CD4-positive, alpha-beta T cell treated with Interleukin-2 at 100 ng/mL for 4 hours (primary cell): ENCODE measurements at places on chromosomes 3 and 15.

GRCh38 chr3:32366638-32367397, 24.8 kb upstream of the CMTM7 start:
- DNase-seq = no peak

DNA sequence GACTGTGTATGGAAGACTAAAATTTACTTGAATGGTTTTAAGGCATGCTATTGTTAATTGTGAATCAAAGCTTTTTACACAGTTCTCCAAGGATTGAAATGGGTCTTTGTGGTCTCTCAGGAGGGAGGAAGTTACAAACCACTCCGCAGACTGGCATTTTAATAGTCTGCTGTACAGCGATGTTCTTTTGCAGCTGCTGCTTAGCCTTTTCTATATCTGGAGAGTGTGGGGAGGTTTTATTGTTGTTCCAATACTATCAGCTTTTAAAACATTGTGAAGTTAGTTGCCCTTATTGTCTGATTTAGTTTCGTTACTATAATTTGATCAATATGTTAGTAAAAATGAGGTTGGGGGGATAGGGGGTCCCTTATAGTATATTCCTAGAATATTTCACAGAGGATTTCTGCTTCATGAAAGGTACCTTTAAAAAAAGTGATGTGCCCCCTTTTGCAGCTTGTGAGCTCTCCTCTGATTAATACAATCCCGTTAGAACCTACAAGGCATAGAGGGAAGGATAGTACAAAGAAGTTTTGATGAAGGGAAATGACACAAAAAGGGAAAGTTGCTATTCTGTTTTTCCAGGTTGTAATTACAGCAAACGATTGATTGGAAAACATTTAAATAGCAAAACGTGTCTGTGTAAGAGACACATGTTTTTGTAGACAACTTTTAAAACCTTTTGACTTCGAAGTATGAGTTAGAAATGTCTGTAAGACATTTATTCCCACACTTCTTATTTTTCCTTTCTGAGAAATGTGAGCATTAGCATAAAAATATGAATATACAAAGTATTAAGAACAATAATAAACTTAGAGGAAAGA, 158.3 kb upstream of the CGNL1 start:
- no peak for DNase-seq

DNA sequence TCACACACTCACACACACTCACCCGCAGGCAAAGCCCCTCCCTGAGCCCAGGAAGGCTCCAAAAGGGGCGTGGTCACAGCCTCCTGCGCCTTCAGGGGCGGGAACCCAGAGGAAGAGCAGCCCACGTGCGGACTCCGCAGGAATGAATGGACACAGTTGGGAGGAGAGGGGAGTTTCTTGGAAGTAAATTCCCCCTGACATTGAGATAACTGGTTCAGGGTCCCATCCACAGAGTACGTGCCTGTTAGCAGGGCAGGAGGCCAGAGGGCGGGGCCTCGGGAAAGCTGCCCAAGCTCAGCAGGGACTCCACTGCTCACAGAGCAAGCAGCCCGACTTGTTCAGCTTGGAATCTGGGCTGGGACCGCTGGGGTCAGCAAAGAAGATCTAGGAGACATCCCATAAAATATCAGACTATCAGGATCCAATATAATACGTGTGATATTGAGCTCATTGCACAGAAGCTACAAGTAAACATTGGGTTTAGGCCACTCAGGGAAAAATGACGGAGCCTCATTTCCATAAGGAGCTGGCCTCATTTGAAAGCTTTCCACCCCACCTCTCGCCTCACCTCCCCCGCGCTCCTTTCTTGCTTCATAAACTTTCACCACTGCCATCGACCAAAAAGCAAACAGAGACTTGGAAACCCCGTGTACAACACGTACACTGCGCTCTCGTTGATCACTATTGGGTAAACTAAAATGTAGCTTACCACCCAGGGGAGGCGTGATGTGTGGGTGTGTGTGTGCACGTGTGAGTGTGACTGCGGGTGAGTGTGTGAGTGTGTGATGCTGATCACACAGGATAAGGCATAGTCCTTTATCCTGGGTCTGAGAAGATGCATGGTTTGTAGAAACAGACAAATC, 36.0 kb downstream of the TM2D3 start:
- DNase-seq = no peak

DNA sequence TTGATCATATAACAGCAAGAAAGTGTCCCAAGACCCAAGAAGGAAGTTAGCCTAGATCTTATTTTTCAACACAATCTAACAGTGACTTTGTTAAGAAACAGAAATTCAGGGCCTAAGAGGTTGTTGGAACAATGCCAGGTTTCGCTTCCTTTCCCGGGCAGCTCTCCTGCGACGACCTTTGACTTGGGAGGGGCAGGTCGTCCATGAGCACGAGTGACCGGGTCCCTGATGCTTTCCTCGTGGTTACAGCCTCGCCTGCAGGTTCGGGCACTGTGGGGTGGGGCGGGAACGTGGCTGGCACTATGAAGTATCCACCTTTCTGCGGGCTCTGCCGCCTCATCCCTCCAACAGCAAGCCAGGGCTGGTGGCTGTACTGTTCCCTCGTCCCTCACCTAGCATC, 90.1 kb upstream of the RGMA start:
- no peak for DNase-seq

- no peak for DNase-seq
Measured at GRCh38 chr15:96264801-96265515, 65.5 kb upstream of the NR2F2 start.

- peak; percentile 24 for DNase-seq
Measured at GRCh38 chr15:69573815-69574475, 121.3 kb downstream of the RPLP1 start.

DNA sequence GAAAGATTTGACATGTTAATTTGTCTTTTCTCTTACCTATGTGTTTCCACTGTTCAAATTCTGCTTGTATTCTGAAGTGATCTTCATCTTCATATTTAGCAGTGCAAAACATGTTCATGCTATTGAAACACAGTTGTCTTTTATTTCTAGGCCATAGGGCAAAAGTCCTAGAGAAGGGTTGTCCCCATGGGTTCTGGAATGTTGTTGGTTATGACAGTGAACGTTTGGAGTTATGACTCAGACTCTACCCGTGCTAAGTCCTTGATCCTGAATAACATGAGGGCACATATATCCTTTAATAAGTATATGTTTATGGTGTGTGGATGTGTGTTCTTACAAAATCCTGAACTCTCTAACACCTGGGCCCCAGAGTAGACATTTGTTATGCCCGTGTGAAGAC, 23.0 kb upstream of the ARPP21 start:
- no peak for DNase-seq

DNA sequence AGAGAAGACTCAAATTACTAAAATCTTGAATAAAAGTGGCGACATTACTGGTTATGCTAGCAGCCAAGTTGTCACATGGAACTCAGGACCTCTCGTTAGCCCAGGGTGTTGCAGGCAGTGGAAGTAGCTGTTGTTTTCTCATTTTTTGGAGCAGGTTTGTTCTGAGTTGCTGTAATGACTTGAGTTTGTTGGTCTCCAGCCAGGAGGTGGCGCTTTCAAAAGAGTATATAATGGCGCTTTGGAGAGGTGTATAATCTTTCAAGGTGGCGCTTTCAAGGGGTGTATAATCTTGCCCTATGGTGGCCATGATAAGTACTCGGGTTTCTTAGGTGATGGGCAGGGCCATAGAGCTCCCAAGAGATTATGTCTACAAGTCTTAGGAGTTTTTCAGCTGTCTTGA, 632.7 kb downstream of the NTRK3 start:
- DNase-seq = no peak

DNA sequence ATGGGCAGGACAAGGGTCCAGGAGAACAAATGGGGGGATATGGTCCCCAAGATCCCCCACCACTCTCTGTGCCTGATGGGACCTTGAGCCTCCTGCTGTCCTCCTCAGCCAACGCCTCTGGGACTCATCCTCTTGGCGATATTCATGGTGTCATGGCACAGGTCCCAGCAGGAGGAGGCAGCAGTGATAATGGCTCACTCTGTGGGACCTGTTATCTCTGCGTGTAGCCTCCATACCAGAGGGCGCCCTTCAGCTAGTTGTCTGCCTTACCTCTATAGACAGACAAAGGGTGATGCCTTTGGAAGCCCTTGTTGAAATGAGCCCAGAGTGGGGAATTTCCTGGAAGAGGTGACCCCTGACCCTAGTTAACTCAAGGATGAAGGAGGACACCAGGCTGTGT, 7.4 kb downstream of the ZBTB47 start:
- no peak for DNase-seq

- no peak for DNase-seq
Measured at GRCh38 chr15:23514484-23514883, 51.0 kb upstream of the MKRN3 start.

DNA sequence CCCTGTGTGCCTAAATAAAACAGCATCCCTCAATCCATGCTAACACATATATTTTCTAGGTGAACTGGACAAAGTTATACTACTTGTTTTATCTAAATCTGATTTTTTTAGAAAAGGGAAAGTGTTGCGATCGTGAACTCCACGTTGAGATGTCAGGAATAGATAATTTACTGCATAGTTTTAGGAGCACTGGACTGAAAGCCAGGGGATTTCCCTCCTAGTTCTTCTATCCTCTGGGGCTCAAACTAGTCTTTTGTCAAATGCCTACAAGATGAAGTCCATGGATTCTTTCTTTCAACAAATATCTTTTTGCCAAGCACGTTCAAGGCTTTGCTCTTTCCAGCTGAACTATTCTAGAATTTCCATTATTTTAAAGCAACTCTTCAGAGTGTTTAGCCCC, 617 bp upstream of the HPS3 start:
- no peak for DNase-seq

DNA sequence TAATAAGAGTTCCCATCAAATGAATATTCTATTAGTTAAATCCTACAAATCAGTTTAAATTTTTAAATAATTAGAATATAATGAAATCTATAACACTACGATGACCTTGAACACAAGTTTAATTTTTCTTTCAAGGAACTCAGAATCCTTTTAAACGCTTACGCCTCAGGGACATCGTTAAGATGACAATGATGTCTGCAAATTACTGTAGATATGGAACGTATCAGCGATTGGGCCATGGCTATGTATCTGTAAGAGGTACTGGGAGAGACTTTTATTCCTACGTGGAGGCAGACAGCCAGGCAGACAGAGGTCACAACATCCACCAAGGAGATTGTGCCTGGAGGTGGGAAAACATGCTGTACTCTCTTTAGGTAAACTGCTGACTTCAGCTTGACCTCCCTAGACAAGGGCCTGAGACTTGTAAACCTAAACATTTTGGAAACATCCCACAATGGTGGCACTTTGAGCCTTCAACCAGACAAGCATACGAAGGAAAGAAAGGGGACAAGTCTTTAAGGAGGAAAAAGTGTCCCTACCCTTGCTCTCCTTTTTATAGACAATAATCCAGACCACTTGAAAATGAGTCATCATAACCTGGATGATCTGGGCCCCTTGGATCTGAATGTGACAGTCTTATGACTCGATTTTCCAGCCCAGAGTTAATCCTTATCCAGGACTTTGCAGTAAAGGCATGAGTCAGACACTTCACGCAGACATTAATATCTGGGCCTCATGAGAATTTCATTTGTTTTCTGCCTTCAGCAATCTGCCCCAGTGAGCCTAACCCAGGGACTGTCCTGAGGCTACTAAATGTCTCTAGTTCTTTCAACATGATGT, 6.8 kb upstream of the LDHAL6B start:
- no peak for DNase-seq

DNA sequence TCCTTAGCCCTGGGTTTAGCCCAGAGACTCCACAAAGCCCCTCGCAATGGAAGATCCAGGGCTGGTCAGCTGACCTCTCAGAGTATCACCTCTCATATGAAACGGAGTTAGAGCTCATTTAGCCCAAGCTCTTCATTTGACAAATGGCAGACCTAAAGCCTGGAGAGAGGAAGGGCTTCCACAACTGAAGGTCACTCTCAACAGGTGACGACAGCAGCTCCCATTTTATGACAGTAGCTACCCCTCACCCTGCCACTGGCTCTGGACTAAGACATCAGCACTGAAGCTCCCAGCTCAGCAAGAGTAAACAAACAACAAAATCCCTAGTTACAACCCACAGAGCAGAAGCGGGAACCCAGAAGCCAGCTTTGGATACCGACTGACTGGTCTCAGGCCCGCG, 33.7 kb downstream of the TLE3 start:
- DNase-seq = no peak

DNA sequence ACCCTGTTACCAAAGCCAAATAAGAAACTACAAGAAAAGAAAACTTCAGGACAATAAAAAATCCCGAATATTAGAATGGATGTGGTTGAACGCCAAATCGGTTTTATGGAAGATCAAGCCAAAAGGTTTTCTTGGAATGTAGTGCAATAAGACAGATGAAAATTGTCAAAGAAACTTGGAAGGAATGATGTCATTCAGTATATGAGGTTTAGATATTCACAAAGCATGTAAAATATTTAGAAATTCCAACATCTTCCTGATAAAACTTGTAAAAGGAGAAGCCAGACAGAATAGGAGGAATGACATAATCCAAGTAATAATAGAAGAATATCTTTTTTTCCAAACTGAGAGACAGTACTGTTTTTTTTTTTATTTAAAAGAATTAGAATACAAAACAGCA, 130.3 kb upstream of the ZPLD1 start:
- no peak for DNase-seq

GRCh38 chr3:143363276-143363675, 243.7 kb downstream of the CHST2 start:
- no peak for DNase-seq

GRCh38 chr3:33047842-33048834, 48.8 kb downstream of the GLB1 start:
- peak; percentile 82 for DNase-seq

GRCh38 chr3:178182337-178182779, 353.9 kb upstream of the KCNMB2 start:
- no peak for DNase-seq

GRCh38 chr3:170714562-170715535, 129.0 kb upstream of the SLC7A14 start:
- no peak for DNase-seq

DNA sequence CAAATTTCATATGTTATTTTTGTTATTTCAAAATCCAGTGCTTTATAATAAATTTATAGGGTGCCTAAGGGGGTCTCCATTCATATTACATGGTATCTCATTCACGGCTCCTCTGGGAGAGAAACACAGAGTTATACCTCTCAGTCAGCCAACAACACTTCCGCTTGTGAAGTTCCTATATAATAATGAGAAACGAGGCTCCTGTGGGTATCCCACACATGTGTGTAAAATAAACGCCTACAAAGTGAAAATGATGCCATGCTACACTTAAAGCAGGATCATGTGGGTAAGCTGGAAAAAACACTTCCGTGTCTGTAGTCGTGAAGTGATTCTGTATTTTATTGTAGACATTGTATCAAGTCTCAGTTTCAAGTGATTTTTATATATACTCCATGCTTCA, 218.8 kb upstream of the ICE2 start:
- no peak for DNase-seq
